ENCODE measurements at places on chromosomes 11 and 22.

DNA sequence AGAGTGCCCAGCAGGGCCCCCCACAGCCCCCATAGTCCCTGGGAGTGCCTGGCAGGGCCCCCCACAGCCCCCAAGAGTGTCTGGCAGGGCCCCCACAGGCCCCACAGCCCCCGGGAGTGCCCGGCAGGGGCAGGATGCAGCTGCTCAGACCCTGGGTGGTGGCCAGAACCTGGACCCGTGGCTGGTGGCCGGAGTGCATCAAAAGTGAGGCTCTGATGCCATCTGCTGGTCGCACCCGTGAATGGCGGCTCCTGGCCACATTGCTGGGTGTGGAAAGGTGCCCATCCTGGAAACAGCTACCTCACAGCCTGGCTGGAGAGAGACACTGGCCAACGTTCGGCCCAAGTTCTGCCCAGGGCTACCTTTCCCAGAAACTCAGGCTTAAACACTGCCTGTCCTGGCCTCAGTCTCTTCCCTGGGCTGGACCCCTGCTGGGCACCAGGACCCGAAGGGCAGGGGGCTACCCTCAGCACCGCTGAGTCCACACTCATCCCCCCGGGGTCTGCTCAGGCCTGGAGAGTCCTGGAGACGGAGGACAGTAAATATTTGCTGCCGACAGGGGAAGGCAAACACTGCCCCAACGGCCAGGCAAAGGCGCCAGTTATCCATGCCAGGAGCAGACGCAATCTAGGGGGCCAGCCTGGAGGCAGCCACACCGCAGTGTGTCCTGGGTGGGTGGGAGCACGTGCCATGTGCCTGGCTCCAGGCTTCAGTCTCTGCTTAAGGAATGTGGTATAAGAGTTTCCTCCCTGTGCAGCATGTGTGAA is 4.4 kb downstream of the INS start:
- DNase-seq, result peak; percentile 16

DNA sequence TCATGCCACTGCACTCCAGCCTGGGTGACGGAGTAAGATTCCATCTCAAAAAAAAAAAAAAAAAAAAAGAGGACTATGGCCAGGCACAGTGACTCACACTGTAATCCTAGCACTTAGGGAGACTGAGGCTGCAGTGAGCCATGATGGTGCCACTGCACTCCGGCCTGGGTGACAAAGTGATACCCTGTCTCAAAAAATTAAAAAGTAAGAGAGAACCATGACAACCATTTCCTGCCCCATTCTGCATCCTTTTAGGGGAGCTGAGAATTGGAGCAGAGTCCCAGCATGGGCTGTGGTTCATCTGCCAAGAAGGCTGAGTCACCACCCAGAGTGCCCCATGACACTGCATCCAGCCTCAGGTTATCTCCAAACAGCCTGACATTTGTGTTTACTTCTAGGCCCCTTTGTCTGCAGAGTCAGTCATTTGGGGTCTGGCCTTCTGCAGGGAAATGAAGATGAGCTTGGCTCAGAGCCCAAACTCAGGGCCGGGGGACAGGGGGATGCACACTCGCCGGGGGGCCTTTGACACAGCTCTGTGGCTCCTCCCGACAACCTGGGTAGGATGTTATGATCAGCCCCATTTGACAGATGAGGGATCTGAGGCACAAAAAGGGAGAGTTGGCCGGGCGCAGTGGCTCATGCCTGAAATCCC is 4.7 kb downstream of the CSDC2 start:
- DNase-seq, result peak; percentile 85

DNA sequence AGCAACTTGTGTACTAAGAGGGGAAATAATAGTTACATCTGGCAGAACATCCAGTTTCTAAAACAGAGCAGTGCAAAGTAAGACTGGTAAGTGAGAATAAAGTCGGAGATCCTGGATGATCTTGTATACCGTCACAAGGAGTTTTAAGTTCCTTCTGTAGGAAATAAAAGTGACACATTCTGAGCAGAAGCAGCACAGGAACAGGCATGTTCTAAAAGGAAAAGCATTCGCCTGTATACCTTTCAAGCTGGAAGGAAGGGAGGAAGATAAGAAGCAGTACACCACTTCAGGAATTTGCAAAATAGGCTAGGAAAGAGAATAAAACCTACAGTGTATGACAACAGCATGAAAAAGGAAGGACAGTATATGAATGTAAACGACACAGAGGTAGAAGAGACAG is 106.2 kb upstream of the TP53AIP1 start:
- DNase-seq, result no peak

DNA sequence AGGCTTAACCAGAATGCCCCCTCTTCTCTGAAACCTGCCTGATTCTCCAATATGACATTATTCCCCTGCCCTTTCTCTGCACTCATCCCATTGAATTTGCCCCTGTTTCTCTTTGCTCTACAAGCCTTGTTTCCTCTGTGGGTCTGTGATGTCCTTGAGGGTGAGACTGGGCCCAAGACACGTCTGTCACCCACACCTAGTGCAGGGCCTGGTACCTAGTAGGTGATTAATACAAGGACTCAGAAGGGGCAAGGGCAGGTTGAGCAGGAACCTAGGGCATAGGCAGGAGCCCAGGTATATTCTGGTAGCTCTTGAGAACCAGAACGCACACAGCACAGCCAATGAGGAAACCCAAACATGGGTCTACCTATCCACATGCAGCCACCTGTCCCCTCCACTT is 81.9 kb upstream of the HMGXB4 start:
- DNase-seq, result no peak

DNA sequence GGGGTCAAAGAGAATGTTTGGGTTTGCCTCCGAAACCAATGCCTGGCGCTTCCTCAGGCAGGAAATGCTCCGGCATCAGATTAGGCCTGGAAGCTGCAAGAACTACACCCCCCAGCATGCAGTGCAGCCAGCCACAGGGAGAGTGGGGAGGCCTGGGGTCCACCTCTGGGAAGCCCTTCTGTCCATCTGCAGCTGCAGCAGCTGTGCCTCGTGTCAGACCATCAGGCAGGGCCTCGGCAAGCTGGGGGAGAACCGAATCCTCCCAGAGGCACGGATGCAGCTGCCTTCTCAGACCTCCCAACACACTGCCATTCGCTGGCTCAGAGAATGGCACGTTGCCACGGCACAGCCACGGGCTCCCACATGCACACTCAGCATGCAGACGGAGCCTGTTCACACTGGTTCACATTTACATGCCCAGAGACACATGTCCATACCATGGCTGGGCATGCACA is 57.4 kb downstream of the NECTIN1 start:
- DNase-seq, result no peak

- no peak for DNase-seq
Observed at GRCh38 chr11:65619281-65619928, 3.8 kb downstream of the PCNX3 start.

- no peak for DNase-seq
Observed at GRCh38 chr22:25402160-25402500, 162.3 kb upstream of the GRK3 start.

- no peak for DNase-seq
Observed at GRCh38 chr11:110764485-110764884, 52.2 kb upstream of the ARHGAP20 start.

DNA sequence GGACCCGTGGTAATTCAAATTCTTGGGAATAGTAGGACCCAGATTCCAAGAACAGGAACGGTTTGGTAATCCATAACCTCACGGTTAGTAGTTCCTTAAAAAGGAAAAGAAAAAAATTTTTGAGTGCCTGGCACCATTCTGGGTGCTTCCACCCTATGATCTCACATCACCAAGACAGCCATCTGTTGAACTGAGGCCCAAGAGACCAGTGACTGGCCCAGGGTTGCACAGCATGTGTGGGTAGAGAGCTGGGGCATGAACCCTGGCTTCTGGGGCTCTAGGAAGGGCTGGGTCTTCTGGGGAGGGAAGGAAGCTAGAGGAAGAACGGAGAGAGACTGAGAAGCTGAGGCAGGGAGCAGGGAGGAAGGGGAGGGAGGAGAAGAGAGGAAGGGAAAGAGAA is 4.7 kb upstream of the SPI1 start:
- DNase-seq, result no peak

- no peak for DNase-seq
Observed at GRCh38 chr11:47477323-47477722, 28.4 kb upstream of the RAPSN start.

DNA sequence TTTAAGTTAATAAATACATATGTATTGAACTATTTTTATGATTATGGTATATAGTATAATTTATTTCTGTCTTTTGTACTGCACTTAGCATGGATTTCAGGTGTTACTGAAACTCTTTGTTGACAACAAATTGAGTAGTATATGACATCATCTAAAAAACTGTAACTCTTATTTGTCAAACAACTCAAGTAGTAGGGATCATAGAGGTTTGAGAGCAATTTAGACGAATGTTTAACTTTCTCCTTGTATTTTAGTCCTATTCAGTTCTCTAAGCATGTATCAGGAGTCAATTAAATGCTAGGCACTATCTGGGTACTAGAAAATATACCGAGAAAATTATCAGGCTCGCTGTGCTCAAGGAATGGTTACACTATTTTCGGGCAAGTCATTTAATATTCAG is 595.2 kb downstream of the METTL15 start:
- no peak for DNase-seq

DNA sequence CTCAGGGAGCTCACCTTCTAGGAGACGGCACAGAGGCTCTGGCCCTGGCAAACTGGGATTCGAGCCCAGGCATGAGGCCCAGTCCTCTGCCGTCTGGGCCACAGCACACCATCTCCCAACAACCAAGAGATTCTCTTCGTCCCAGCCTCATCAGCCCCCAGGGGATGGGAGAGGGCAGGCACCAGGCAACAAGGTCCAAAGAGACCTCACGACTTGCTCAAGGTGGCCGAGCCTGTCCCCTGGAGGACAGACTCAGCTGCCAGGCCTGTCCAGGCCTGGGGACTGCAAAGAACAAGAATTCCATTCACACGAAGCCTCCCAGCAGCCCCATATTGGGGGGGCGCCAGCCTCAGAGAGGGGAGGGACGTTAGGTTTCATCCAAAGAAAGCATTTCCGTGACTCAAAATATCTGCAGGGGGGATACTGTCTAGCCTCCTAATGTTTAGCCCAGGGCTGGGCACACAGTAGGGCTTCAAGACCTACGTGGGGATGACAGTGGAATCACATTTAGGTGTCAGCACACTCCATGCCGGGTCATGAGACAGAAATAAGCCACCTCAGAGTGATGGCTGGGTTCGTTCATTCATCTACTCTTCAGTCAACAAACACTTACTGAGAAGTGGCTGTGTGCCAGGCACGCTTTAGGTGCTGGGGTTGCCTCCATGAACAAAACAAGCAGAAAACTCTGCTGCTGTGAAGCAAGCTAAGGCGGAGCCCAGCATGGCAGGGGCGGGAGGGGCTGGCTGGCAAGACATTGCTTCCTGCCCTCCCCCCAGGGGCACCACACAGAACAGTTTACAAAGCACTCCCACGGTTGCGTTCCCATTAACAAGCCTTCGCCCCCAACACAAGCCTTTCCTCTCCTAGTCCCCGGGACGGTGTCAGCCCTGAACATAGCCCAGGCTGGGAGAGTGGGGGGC is 1.2 kb downstream of the CARNS1 start:
- peak; percentile 81 for DNase-seq

DNA sequence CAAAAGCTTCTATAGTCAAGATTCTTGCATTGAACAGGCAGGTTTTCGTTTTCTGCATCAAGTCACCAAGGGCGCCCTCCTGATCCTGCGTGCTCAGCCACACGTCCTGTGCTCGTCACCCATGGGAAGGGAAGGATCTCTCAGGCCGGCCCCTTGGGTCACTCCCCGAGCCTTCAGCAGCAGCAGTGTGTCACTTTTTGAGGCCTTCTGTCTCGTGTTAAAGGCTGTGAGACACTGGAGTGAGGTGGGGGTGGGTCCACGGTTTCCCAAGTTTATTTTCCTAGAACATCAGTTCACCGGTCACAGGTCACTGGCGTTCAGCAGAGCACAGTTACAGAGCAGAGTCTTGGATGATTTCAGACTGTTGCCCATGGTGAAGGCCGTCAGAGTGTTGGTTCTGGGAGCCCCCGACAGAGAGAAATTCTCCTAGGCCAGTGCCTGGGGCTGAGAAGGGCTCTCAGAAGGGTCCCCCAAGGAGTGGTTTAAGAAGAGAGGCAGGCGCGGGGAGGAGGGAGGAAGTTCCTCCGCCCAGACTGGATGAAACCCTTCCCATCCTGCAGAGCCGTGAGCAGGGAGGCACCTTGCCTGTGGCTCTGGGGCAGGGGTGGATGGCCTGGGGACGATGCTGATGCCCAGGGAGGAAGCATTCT is 13.5 kb upstream of the ADORA2A start:
- no peak for DNase-seq

All from ascending aorta (tissue), 2 donors.